ENCODE measurements at places on chromosomes 4 and X.

DNA sequence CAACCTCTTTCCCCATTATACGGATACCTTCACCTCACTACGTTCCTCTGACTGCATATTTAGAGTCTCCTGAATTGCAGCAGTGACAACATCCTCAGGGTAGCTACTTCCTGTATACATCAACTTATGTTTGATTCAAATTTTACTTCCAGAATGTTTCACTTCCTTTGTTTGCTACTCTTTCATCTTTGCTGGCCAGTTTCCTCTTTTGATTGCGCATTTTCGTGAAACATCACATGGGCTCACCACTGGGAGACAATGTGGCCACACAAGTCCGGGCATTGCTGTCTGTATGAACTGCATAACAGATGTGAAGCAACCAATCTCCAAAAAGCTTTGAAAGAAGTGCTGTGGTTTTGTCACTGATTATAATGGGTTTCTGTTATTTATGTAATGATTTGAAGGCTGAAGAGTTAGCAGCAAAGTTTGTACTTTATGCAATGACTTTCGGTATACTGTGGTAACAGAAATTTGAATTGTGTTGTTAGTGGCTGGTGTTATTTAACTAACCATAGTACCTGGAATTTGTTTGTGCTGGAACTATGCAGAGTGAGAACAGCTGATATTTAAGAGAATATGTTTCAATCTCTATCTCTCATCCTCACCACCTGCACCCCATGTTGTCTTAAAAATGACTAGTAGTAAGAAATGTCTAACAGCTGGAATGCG is 7.4 kb downstream of the SNCA start:
- DNase-seq, result no peak

DNA sequence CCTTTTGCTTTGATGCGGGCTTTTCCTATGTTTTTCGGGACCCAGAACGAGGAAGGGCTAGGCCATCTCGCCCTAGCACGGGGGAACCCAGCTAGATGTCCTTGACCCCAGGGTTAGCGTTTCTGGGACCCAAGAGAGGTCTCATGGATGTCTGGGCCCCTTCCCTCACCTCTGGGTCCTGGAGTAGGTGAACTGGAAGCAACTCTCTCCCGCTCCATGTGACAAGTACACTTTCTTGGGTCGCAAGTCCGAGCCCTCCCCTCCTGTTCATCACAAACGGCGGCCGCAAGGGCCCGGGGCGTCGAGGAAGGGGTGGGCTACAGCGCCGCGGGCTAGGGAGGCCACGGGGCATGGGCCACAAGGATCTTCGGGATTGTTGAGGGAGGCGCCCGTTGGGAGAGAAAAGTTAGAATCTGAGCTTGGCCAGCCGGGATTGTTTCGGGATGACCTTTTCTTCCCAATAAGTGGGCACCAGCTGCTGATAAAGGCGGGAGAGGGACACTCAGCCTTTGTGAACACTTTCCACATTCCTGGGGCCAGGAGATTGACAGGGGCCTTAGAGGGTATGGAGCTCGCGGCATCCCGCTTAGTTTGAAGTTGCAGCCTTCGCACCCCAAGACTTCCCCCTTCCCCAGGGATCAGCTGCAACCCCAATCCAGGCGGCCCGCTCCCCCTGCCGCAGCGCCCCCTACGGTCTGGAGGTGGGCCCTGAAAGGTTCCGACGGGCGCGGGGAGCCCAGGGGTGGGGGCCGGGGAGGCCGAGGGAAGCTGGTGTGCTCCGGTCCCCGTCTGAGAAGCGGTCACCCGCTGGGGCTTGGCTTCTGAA is 136.9 kb upstream of the ZIC3 start:
- DNase-seq, result no peak

DNA sequence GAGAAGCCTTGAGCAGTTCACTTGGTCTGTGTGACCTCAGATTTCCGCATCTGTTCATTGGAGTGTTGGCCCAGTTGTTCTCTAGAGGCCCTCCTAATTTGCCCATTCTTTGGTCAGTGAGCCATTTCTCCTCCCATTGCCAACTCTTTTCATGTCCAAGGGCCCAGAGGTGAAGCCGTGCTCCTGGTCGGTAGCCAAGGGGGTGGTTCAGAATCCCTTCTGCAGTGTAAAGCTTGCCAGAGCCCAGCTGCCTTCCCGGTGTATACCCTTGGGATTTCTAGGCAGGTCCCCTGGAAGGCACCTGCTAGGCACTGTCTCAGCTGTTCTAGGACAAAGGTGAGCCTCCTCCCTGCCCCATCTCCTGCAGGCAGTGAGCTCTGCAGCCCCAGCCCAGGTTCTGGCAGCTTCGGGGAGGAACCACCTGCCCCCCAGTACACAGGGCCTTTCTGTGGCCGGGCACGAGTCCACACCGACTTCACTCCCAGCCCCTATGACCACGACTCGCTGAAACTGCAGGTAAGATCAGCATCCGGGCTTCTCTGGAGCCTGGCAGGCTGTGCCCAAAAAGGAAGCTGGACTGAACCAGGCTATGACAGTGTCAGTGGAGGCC is 12.3 kb downstream of the SASH3 start:
- no peak for DNase-seq

DNA sequence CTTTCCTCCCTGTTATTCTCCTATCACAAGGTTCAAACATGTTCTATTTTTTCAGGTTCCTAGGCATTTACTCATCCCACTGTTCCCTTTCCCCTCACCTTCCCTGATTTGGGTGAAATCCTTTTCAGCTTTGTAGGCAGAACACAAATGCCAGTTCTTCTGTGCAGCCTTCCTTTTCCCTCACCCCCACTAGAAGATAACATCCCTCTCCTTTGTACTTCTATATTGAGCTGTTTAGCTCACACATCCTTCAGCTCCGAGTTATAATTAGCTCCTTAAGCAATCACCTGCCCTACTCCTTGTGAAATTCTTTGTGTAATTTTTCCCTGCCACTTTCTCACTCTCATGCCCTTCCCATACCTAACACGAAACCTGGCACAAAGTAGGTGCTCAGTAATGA is 240.9 kb downstream of the AR start:
- no peak for DNase-seq

GRCh38 chr4:93147524-93148212 is 680.9 kb upstream of the ATOH1 start:
- no peak for DNase-seq

DNA sequence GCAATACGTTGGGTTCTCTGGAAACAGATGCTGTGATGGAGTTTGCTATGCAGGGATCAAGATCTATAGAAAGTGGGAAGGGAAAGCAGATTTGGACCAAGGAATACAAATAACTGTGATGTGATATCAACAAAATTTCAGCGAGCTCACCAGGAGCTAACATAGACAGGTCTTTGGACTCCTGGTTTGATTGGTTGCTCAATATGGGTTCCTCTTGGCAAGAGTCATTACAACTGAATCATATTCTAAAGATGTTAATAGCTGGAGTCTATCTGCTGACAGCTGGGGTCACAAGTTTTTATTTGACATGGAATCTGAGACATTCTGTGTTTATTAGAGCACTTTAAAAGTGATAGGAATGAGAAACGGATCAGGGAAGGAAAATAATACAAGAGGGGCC is 637.6 kb upstream of the GNPDA2 start:
- no peak for DNase-seq

DNA sequence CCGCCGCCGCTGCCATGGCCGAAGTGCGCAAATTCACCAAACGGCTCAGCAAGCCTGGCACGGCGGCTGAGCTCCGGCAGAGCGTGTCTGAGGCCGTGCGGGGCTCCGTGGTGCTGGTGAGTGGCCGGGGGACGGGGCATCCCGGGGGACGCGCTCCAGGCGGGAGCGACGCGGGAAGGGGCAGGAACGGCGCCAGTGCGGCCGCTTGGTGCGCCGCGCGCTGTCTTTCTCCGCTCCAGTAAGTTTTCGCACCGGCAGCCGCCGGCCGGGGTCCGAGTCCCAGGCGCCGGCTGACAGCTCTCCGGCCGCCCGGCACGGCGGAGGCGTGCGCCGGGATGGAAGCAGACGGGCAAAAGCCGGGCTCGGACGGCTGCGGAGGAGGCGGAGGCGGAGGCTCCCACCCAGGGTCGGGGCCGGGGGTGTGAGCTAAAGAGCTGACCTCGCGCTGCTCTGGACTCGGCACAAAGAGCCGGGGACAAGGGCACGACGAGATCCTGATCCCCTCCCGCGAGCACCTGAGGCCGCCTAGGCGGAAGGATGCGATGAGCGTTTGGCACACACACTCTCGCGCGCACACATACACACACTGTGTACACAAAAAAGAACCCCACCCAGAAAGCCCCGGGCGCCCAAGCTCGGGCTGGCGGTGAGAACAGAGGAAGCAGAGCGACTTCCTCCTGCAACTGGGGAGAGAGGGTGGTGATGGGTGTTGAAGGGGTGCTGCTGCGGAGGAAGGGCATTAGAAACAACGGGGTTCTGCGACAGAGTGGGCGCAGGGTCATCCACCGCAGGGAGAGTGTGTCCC is 545 bp downstream of the DOCK11 start:
- no peak for DNase-seq

DNA sequence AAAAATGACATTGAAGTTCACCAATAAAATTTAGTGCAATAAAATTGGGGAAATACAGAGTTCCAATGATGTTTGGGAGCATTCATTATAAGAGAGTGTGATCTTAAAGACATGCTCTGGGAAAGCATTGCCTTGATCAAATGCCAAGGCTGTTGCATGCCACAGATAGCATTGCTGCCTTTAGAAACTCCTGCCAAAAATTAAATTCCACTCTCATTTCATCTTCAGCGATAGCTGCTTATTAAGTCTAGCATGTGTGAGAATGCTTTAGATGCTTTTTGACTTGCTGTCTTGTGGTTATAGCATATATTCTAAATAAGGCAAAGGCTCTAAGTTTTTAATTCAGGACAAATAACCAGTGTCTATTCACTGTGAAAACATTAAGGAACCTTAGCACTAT is 49.3 kb downstream of the NPNT start:
- no peak for DNase-seq

DNA sequence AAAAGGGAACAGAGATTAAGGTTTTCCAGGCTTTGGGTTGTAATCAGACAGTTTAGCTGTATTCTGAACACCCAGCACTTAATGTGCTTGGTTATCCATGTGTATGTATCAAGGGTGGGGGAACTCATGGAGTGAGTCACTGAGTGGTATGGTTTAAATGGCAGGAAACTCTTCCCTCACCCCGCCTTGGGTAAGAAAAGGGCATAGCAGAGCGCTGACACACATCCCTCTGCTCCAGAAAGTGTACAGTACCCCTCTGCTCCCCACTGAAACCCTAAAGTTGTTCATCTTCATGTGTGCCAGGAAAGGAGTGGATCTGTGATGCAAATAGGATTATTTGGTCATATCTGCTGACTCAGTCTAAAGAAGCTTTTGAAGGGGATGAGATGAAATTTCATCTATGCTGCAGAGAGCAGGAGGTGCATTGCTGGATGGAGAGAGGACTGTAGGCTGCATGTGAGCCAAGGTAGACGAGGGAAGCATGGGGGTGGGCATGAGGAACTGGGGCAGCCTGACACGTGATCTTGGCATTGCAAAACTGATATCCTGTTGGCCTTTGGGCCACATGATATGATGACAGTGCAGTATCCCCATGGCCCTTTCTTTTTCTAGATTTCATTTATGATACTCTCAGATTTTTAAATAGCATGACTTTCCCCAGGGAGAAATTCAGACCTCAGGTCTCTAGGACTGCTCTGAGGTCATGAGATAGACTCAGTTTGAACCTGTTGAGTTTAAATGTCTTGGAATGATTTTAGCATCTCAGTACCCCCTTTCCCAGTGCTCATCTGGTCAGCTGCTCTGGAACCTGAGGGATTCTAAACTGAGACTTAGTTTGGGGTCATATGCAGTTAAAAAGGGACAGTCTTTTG is 84.8 kb downstream of the TMEM164 start:
- DNase-seq, result peak; percentile 71

- no peak for DNase-seq
Measured at GRCh38 chr4:138162259-138162658, 79.9 kb downstream of the SLC7A11 start.

DNA sequence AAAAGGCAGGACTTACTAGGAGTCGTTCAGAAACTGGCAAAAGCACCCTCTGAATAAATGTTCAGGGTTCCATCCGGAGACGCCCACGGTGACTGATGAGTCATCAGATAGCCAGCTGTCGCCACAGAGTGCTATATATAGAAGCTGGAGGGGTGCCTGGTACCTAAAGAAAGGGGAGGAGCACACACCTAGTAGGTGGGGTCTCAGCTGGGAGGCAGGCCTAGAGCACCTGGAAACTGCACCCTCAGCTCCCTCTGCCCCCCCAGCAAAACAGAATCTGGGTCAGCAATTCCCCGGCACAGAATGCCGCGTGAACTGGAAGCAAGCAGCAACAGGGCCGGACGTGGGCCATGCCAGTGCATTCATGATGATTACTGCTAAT is 242.0 kb downstream of the BCOR start:
- peak; percentile 12 for DNase-seq

- DNase-seq, result no peak
Measured at GRCh38 chr4:97747945-97748344, 395.3 kb downstream of the STPG2 start.

- DNase-seq, result no peak
Measured at GRCh38 chr4:152065545-152065944, 304.7 kb upstream of the GATB start.

DNA sequence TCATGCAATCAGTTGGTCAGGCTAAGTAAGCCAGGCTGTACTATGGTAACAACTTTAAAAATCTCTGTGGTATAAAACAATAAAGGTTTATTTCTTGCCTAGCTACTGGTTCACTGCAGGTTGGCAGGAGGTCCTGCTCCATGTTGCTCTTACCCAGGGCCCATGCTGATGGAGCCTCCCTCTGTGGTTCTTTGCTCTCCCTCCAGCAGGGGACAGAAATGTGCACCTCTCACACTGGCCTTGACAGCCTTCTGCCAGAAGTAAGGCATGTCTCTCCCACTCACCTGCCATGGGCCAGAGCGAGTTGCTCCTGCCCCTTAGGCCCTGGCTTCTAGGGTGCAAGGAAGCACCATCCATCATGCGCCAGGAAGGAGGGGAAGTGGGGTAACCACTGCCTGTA is 31.1 kb downstream of the CLDN22 start:
- DNase-seq, result peak; percentile 4

DNA sequence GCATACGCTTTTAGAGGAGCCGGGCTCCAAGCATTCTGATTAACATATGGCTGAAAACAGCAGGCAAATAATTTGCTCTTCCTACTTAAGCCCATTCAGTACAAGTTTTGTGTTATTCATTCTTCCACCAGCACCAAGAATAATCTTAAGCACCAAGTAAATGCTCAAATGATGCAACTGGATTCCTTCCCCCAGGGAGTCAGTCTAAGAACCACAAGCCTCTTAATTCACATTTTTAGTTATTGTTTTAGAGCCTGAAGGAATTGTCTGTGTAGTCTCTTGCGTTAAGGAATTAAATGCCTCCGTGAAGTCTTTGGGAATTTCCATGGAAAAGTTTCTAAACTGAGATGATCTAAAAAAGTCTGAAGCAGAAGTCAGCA is 61.5 kb upstream of the MAGEB2 start:
- no peak for DNase-seq

DNA sequence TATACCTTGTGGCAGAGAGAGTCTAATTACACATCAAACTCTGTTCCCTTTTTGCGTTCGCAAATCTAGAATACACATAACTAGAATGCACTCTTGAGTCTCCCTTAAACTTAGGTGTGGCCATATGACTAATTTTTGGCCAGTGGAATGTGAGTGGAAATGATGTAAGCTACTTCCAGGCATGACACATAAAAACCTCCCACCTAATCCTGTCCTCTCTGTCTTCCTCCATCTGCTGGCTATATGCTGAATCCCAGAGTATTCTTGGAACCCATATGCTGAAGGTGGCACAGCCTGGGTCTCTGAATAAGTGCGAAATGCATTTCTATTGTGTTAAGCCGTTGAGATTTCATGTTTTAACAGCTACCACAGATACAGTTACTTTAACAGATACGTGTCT is 269.9 kb upstream of the NRK start:
- peak; percentile 17 for DNase-seq
